ENCODE measurements at places on chromosomes 4 and X.

- DNase-seq, result no peak
These were observed 254.6 kb upstream of the EPHA5 start for GRCh38 chr4:65924843-65925242.

GRCh38 chr4:79609817-79610216 lies 201.8 kb upstream of the GK2 start:
- no peak for DNase-seq

- DNase-seq, result no peak
These were observed 222.1 kb downstream of the CAMK2D start for GRCh38 chr4:113539408-113539807.

DNA sequence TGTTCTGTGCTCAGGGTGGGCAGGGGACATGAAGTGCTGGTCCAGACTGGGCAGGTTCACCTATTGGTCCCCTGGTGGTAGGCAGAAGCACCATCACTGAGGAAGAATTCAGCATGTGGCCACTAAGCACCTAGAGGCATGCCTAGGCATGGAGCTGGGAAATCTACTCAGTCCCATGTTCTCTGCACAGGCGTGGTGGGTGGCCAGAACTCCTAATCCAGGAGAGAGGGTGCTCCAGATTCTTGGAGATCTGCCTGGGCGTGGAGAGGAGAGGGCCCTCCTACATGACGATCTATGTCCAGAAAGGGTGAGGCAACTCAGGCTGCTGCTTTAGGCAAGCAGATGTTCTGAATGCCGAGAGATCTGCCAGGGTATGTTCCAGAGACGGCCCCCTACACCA lies 44.6 kb upstream of the MAGEC2 start:
- DNase-seq, result no peak

GRCh38 chr4:188201851-188202250 lies 62.6 kb downstream of the TRIML1 start:
- DNase-seq, result no peak

DNA sequence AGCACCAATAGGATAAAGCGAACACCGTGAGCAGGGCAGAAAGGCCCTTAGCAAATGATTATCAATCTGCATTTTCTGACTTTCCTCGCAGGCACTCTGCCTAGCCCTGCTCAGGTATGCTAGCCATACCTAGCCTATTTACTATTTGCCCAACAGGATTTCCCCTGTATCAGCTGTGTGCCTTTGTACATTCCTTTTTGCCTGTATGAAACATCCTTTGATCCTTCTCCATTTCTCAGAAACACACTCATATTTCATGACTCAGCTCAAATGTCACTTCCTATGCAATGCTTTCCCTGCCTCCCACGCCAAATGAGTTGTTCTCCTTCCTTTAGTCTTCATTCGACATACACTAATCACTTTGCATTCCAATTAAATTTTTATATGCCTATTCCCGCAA lies 37.2 kb downstream of the PCDH7 start:
- no peak for DNase-seq

DNA sequence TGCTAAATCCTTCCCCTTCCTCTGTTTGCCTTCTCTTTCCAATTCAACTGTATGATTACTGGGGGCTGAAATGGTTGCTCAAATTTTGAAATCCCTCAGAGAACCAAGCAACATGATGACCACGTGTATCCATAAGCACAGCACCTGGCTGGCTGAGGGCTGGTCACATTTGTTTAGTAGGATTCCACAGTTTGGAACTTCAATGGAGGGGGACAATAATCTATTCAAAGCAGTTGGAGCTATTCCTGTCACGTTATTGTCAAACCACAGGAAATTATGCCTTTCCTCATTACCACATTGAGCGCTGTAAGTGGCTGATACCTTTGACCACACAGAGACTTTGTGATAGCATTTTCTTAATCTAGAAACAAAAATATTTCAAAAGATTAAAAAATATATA lies 7.0 kb downstream of the TMSB4X start:
- DNase-seq, result no peak

GRCh38 chr4:36325499-36325898 lies 44.1 kb downstream of the DTHD1 start:
- DNase-seq, result no peak

DNA sequence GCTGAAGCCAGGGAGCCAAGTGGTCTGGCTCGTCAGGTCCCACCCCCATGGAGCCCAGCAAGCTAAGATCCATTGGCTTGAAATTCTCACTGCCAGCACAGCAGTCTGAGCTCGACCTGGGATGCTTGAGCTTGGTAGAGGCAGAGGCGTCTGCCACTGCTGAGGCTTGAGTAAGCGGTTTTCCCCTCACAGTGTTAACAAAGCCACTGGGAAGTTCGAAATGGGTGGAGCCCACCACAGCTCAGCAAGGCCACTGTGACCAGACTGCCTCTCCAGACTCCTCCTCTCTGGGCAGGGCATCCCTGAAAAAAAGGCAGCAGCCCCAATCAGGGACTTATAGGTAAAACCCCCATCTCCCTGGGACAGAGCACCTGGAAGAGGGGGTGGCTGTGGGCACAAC lies 353.8 kb downstream of the NAP1L3 start:
- DNase-seq, result no peak
